ENCODE measurements at places on chromosomes 11 and 22.

DNA sequence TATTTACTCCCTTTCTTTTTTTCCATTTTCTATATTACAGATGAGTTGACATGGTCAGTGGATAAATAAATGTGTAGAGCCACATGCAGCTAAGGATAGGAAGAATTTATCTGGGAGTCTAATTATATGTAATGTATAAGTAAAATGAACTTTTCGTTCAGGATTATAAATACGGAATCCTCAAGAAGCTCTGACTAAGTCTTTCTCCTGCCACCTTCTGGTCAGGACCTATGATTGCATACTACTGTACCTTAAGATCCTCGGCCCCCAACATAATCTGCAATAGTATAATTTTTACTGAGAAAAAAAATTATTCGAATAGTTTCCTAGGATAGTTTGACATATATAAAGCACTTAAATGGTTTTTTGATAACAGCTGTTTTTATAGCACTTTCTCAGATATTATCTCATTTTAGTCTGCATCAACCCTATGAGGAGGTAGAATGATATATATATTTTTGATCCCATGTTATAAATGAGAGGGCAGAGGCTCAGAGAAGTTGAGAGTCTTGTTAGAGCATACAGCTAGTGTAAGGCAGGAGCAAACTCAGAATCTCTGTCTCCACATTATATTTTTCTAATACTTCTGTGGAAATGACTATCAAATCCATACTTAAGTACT, 36.1 kb downstream of the CCDC90B start:
- no peak for DNase-seq

DNA sequence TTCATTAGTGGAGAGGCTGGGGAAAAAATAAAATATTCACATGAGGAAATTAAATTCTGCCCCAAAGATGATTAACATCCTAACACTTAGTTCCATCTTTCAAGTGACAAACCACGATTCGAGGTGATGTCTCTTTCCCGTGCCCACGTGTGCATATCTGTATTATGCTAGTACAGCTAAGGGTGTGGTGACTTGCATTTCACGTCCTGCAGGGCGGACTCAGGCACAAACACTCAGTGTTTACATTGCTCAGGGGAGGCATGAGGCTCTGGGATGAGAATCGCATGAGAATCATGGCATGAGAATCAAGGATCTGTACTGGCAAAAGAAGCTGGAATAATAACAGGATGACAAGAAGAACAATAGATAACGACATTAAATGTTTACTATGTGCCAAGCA, 179.4 kb downstream of the NTM start:
- no peak for DNase-seq

DNA sequence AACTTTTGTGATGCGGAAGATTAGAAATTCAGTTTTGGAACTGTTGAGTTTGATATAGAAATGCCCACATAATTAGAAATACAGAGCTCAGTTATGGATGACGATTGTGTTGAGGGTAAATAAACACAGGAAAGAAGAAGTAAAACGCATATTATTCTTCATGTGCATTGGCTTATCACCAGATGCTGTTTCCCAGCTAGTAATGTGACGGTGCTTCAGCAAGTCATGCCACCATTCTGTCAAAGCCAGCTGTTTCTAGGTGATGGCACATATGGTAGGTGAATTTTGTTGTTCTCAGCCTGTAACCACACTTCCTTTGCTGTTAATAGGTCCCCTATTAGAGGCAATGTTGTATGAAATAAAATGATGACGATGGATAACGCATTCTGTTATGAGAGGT, 68.9 kb downstream of the C11orf65 start:
- DNase-seq, result no peak

- no peak for DNase-seq
These were observed 33.8 kb upstream of the LRRC32 start for GRCh38 chr11:76704171-76704948.

DNA sequence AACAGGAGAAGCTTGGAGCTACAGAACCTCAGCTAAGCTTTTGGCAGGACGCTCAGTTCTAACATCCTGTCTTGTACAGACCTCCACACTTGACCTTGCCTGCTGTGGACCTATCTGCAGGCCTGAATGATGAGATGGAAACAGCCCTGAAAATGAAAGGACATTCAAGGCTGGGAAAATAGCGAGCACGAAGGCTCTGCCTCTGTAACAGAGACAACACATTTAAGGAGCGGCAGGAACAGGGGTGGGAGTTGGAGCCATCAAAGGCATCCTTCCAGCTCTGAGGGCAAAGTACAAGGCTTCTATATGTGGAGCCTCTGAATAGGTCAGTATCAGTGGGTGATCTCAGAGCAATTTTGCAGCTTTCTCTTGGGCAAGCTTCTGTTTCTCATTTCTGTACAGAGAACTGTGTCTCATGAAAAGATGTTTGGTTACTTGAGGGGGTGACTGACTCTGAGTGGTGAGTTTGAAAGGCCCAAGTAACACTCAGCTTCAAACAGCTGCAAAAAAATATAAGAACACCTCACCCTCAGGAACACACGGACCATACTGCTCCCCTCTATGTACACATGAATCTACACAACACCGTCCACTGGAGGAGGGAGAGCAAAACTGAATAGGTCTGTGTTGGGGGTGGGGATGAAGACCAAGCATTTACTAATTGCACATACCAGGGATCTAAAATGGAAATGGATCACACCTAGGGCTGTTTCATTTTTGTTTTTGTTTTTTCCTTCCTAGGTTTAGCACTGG, 101.6 kb downstream of the CCDC81 start:
- no peak for DNase-seq

DNA sequence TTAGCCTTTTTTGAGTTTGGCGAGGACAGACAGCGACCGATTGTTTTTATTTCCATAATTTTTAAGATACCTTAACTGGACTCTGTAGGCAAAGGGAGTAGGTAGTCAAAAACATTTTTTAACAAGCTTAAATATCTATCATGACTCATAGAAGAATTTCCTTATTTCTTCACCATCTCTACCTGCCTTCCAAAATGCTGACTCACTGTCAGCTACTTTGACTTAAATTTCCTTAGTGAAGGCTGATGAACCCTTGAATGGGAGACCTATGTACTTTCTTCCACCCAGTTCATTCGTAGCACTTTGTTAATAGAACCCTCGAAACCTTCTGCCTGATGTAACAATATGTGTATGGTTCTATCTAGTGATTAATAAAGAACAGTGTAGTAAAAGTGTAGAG, 1.1 kb upstream of the MTMR2 start:
- no peak for DNase-seq

GRCh38 chr11:77401486-77402217, 72.2 kb downstream of the PAK1 start:
- DNase-seq, result no peak

DNA sequence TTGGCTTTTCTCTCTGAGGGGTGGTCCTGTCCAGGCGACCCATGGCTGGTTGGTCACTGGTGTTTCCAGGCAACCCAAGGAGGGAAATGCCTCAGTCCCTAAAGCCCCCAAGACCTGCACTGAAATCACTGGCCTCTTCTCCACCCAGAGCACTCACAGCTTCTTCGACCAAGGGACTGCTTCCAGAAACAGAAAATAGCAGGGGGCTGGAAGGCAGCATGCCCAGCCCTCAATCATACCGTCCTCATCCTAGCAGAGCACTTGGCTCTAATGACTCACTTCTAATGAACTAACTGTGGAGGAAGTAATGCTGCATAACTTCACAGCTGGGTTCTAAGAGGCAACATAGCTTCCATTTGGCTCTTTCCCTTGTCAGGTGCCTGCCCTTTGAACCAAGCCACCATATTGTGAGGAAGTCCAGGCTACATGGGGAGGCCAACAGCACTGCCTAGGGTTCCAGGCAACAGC, 27.6 kb downstream of the DKK3 start:
- DNase-seq, result no peak

- DNase-seq, result no peak
These were observed 5.3 kb downstream of the KCNE3 start for GRCh38 chr11:74462009-74462408.

DNA sequence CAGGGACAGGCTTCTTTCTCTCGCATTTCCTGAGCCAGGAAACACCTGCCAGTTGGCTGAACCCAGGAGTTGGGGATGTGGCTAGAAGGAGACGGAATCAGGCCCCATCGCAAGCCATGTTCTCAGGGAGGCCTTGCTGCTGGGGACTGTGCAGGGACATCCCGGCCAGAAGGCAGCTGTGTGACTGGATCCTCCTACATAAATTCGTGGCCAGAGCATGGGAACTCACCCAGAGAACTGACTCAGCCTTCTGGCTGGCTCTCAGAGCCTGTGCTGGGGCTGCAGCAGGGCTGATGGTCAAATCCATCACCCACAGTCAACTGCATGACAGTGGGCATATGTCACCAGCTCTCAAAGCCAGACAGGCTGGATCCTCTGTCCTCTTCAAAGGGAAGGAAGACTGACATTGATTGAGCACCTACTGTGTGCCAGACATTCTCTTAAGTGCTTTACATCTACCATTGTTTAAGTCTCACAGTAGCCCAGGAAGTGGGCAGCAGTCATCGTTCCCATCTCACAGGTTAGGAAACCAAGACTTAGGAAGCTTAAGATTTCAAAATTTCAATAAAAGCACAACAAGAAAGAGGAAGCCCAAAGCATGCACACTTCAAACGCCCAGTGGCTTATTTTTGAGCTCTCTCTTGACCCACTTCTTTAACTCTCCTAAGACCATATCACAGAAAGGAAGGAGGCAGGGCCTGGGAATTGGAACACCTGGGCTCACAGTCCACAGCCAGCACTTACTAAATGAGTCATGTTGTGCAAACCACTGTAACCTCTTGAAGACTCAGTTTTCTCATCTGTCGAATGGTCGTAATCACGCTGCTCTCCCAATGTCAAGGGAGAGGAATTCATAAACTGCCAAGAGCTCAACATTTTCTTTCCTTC, 30.9 kb upstream of the CACNG2 start:
- no peak for DNase-seq

DNA sequence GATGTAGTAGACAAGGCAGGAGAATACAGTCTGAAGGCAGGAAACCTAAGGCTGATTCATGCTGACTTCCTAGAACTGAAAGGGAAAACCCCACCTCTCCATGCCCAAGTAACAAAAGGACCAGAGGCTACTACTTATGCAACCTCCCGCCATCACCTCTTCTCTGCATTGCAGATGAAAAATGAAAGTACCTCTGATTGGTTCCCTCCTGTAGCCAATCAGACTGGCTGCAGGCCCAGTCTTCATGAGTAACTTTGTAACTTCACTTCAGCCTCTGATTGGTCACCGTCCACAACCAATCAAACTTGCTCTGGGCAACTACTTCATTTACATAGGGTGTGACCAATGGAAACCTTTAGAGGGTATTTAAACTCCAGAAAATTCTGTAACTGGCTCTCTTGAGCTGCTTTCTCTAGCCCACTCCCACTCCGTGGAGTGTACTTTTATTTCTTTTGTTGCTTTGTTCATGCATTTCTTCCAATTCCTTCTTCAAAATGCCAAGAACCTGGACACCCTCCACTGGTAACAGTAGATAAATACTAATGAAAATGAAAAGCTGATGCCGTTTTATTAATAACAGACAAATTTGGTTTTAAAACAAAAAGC, 5.2 kb upstream of the MAP6 start:
- DNase-seq, result peak; percentile 24

GRCh38 chr11:72848846-72849466, 34.7 kb downstream of the ATG16L2 start:
- peak; percentile 34 for DNase-seq

DNA sequence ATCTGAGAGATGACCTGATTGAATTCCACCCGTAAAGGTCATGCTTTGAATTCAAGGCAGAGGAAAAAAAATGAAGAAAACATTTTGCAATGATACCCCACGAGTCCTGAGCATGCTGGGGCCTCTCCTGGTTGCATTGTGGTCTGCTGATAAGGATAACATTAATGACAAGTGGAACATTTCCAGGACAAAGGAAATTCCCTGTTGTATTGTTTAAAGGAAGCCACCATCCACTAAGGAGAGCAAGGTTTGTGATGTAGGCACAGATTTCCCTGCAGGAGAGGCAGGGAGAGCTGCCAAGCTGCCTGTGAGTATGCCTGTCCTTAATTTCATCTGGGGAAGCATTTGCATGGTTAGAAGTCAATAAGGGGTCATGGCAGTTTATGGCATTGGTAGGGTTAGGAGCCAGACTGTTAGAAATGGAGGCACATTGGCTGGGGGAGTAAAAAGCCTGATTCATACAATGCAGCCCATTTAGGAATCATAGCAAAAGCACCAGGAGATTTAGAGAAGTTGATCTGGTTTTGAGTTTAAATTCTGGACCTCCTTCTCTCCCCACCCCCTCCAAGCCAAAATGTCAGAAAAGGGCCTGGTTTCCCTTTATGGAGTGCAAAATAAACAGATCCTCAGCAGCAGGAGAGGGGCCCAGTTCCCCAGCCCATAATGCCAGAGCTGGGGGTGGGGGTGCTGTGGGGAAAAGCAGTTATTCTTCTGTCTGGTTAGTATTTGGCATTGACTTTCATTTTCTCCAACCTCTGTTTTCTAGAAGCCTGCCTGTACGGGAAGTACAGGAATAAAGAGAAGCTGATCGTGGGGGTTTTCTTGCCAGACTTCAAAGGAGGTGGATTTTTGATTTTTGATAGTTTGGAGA, 22.1 kb downstream of the FLI1 start:
- no peak for DNase-seq

- DNase-seq, result no peak
These were observed 42.4 kb downstream of the SMCO4 start for GRCh38 chr11:93500759-93501158.

DNA sequence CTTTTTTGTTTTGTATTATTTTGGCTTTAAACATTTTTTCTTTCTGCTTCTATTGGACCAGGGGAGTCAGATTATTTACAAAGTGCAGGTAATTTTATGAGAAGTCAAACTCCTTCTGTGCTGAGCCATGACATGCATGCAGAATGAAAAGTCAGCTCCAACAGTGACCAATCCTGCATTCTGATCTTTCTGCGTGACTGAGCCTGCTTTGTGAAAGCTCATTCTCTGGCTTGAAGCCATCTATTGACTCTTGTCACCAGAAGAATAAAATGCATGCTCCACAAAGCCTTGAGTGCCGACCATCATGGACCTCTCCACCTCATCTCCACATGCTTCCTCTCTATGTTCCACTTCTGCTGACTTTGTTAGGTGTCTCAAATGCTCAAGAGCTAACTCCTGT, 50.2 kb downstream of the MIAT start:
- no peak for DNase-seq

GRCh38 chr22:27116312-27117086, 459.1 kb downstream of the MIAT start:
- no peak for DNase-seq

DNA sequence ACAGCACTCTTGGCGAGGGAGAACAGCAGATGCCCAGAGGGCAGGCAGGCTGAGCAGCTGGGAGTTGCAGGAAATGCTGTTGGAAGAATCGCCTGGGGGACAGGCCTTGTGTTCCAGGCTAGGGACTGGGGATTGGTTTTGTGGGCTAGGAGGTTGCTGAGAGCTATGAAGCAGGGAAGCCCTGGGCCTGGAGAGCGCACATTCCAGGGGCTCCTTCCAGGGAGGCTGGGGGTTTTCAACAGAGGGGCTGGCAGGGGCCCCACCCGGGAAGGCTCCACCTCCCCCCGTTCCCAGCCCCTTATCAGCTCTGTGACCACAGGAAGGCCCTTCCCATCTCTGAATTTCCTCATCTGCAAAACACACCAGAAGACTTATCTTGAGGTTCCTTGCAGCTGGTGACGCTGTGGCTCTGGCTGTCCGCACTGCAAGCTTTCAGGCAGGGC, 21.7 kb downstream of the WNT11 start:
- no peak for DNase-seq

- peak; percentile 50 for DNase-seq
These were observed 9.4 kb downstream of the EHD1 start for GRCh38 chr11:64868904-64869570.

GRCh38 chr11:108616549-108616948, 23.0 kb upstream of the EXPH5 start:
- DNase-seq, result no peak

GRCh38 chr11:71358122-71358728, 90.0 kb downstream of the DHCR7 start:
- no peak for DNase-seq

- DNase-seq, result no peak
These were observed 5.3 kb upstream of the OR52B2 start for GRCh38 chr11:6175440-6175839.

Measured in activated naive CD4-positive, alpha-beta T cell treated with Interleukin-2 at 50 U/mL for 16 hours (primary cell).